Type B pancreatic cell (in vitro differentiated cells): ENCODE measurements at places on chromosomes 11 and 22. TPM values are rescaled to one million over a fixed set of nuclear protein-coding genes. Genes with fewer than 3 reads are reported as not detected.

Gene SCN2B
- total RNA-seq, result 2.8 TPM in 1 of 2 replicates, not detected in the other

Gene ART1
- total RNA-seq, result not detected in 2 replicates

GRCh38 chr22:33400061-33400840 lies 342.1 kb upstream of the SYN3 start:
- DNase-seq, result no peak

- DNase-seq, result no peak
These were observed 27.2 kb downstream of the KBTBD3 start for GRCh38 chr11:106049727-106050476.

GRCh38 chr11:22157531-22157930 lies 35.4 kb upstream of the ANO5 start:
- DNase-seq, result no peak

GRCh38 chr22:43207386-43207785 lies 20.5 kb upstream of the TTLL12 start:
- no peak for DNase-seq

- DNase-seq, result no peak
These were observed 17.7 kb upstream of the FNBP4 start for GRCh38 chr11:47784785-47785381.

- no peak for DNase-seq
These were observed 69.7 kb upstream of the TCF20 start for GRCh38 chr22:42340150-42340549.

- no peak for DNase-seq
These were observed 96.0 kb upstream of the ARHGAP20 start for GRCh38 chr11:110808248-110808647.

DNA sequence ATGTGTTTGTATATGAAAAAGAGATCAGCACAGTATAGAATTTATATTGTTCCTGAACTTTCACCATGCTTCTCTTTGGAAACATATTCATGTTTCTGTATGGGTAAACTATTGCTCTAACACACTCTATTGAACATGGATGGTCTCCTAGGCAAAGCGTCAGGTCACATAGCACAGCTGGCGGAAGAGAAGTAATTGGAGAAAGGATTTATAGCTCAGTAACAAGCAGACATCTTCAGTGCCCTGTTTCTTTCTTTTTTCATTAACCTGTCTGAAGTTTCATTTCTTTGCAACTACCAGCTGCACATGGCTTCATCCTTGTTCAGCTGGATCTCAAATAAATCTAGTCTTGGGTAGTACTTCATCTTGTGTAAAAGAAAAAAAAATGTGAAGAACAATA lies 84.4 kb upstream of the TRPC6 start:
- DNase-seq, result no peak

DNA sequence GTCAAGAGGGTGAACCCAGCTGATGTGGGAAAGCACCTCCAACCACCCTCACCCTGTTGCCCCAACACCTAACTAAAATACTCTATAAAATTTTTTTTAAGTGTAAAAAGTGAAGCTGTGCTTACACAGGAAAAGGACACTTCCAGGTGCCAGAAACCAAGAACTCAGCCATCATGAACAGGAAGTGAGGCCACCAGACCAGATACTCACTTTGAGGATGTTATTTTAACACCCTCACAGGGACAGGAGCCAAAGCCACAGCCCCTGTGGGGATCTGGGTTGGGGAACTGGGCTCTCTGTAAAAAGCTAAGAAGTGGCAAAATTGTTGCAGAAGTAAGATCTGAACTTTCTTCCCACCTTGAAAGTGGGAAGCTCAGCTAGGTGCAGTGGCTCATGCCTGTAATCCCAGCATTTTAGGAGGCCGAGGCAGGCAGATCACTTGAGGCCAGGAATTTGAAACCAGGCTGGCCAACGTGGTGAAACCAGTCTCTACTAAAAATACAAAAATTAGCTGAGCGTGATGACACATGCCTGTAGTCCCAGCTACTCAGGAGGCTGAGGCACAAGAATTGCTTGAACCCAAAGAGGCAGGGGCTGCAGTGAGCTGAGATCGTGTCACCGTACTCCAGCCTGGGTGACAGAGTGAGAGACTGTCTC lies 3.8 kb downstream of the RSPH14 start:
- DNase-seq, result no peak

- DNase-seq, result peak; percentile 66
These were observed 24.6 kb downstream of the RPL3 start for GRCh38 chr22:39294571-39295468.

GRCh38 chr11:131392528-131393255 lies 22.3 kb downstream of the NTM start:
- DNase-seq, result no peak
